NCI-H446 (cell line): ENCODE measurements at places on chromosomes 3 and 15.

DNA sequence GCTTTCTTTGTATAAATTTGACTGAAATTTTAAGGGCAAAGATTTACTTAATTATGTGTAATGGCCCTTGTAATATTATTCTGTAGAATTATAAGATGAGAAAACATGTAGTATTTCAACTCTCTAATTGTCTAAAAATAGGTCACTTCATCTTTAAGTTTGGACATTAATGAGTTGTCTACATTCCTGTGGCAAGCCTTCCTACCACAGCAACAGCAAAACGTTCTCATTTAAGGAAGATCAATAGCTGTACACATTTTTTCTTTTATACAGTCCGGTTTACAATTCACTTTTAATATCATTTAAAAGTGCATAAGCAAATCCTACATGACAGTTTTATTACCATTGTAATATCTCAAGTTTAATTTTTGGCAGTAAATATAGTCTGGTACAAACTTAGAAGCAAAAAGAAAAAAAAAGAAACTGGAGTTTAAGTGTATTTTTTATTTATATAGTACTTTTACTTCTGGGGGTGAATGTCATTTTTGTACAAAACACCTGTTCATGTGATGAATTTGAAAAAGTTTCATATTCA is 501.8 kb downstream of the ZPLD1 start:
- DNase-seq = no peak

- no peak for DNase-seq
Observed at GRCh38 chr3:9879830-9880549, at the start of gene CIDEC. TSS of gene CIDEC (minus strand) at chr3:9880253. CDS start at chr3:9878486, 1,767 bp downstream.

DNA sequence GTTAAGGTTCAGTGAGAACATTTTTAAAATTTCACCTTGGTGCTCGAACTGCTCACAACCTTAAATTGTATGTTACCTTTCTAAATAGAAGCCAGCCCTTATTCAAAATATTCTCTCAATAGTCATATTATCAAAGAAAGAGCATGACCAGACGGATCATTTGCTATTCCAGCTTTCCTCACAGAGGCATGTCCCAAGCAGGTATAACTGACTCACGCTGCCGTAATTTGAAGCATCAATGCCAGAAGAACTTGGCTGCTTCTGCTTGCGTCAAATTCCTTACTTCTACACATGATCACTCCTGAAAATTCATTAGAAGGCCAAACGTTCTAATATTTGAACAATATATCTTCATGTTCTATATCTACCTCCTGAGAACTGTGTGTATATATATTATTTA is 69.5 kb upstream of the VGLL4 start:
- no peak for DNase-seq

DNA sequence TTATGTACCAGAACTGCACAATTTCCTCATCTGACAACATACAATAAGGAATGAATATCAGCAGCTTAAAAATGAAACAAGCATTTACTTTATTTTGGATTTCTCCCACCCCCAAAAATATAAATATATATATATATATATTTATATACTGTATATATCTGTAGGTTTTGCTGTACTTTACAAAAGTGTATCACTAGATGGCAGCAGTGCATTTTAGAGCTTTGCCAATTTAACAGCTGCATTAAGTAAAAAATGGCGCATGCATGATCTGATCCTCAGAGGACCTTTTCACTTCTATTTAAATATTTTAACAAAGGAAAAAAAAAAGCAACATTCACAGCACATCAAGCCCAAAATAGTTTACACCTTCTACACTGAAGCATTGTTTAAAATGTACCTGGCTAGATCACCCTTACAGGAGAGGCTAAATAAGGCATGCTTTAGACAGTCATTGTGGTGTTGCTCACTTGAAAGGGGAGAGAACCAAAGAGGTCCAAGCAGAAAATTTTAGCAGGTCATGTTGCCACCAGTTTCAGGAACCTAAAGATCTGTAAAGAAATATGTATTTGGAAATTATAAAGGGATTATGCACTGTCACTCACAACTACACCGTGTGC is 72.6 kb downstream of the NPTN start:
- peak; percentile 11 for DNase-seq
